HS-27A (cell line): ENCODE measurements at places on chromosomes 3 and 15.
A peak's percentile ranks its signal among the peaks of the same experiment; 100 is the strongest.

DNA sequence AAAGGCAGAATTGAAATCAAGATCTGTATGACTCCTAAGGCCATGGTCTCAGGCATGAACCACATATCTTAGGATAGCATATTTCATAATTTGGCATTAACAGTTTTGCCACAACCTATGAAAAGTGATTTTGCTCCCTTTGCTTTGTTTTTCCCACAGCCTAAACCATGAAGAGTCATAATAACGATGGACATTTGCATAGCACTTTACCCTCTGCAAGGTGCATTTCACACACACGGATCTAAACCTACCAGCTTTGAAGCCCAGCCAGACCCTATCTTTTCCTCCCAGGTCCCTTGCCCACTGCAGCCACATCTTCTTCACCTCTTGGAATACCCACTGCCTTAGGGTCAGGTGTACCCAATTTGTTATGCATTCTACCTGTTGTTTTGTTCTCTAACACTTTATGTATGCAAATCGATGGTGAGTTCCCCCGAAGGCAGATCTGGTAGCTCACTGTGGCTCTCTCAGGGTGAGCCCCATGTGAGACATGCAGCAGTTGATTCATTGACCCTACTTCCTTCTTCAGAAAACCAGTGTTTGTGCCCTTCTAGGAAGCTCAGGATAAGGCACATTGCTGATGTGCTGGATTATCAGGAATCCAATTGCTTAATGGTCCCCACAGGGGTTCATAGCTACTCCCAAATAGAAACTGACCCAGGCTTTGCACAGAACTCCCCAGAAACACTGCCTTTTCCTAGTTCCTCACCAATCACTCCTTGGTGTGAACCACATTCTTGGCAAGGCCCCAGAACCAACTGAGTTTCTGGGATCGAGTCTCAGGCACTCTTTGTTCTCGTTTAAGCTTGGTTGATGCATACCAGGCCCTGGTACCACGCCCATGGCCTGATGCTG, 8.7 kb downstream of the ARHGAP31 start:
- DNase-seq = no peak

DNA sequence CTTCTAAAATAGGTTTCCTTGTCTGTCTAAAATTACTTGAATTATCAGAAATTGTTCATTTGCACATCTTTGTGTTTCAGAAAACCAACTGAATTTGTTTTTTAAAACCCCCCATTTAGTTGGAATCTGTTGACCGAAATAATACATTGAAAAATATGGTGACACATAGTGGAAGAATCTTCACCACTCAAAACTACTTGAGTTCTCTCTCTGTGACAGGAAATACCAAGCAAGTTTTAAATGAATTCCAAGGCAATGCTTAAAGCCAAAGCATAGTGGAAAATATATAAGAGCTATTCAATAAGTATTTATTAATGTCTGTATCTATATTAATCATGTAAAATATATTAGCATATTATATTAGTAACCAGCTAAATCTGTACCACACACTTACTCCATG, 224.9 kb upstream of the COL8A1 start:
- DNase-seq = peak; percentile 72

- DNase-seq = no peak
Observed at GRCh38 chr3:73789825-73790444, 165.2 kb upstream of the PDZRN3 start.

DNA sequence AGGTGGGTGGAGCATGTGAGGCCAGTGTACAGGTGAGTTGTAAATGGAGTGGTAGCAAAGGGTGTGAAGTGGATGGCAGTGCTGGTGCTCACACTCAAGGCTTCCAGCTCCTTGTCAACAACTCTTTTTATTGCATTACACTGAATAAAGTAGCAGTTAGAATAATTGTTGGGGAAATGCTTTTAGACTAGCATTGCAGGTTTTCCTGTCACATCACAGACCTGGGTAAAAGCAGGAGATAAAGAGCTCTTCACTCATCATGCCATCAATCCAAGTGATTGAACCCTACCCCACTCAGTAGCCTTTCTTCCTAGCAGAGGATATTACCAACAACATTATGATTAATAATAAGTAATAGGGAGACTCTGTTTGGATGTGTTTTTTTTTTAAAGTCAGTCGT, 81.6 kb downstream of the CDIN1 start:
- no peak for DNase-seq

DNA sequence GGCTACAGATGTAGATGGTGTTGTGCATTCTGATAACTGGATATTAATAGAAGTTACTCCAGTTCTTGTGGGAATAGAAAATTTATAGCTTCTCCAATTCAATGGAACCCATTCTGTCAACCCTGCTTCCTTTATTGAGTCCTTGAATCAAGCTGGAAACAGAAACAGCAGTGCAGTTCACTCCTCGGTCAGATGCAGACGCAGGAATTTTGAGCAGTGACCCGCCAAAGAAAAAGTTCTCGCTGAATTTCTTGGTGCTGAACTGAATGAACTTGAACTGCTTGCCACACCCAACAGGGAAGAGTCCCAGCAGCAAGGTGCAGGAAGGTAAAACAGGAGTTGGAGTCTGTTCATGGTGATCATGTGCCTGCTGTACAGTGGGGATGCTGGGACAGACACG, 10.3 kb downstream of the HRH1 start:
- DNase-seq = no peak

- DNase-seq = no peak
Observed at GRCh38 chr3:132703733-132704132, 18.5 kb downstream of the NPHP3 start.

DNA sequence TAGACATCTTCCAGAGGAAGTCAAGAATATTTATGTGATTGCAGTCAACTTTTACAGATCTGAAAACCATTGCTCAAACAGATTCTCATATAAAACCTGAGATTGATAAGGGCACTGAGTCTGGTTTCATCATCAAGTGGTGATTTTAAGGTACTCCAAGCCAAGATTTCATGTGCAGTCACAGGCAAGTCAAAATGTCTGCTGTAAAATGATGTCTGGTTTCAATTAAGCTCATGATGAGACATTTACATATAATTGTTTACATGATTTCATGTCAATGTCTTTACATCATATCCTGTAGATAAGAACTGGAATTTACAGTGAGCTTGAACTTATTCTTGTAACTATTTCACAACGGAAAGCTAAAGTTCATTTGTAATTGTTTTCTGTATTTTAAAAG, 1215.5 kb downstream of the ROBO2 start:
- DNase-seq = no peak

DNA sequence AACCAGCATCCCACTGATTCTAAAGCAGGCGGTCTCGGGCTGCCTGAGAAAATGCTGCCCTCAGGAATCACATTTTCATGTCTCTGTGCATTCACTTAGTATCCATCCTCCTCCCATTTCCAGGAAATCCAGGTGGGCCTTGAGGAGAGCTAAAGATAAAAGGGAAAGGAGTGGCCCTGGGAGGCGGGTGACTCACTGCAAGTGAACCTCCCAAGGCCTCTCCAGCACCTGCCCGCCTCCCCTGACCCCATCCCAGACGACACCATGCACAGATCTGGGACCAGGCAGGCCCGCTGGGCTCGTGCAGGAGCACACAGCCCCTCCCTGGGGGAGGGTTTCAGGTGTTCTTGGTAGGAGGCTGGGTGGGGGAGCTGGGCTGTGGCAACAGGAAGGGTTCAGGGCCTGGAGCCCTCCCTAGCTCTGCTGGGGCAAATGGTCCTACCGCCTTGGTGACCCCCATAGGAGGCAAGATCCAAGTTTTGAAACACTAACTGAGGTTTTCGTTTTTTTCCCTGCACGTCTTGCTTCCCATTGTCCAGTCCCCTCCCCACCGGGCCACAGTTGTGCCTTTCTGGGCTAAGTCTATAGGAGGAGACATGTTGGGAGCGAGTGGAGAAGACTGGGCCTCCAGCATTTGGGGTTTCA, 22.2 kb downstream of the MELTF start:
- DNase-seq = no peak

- no peak for DNase-seq
Observed at GRCh38 chr3:115169808-115170207, 22.7 kb upstream of the ZBTB20 start.

GRCh38 chr3:102106416-102107097, 257.2 kb downstream of the NFKBIZ start:
- no peak for DNase-seq

GRCh38 chr3:45164056-45164455, 17.9 kb upstream of the CDCP1 start:
- no peak for DNase-seq

DNA sequence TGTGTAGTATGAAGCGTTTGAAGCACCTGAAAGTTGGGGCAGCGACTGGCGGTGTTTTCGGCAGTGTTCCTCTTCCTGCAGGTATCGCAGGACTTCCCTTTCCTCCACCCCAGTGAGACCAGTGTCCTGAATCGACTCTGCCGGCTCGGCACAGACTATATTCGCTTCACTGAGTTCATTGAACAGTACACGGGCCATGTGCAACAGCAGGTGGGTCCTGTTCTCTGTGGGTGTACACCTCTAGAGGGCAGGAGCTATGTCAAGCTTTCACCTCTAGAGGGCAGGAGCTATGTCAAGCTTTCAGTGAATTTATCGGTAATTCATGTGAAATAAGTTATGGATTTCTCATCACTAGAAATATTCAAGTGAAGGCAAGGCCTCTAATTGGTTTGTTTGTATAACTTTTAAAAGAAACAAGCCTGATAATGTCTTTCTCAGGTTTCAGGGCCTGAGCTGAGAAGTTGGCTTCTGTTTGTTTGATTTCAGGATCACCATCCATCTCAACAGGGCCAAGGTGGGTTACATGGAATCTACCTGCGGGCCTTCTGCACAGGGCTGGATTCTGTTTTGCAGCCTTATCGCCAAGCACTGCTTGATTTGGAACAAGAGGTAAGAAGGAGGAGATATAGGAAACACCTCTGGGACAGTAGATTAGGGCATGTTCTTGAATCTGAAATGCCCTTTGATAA, 5.3 kb downstream of the TUBGCP4 start:
- DNase-seq = no peak

DNA sequence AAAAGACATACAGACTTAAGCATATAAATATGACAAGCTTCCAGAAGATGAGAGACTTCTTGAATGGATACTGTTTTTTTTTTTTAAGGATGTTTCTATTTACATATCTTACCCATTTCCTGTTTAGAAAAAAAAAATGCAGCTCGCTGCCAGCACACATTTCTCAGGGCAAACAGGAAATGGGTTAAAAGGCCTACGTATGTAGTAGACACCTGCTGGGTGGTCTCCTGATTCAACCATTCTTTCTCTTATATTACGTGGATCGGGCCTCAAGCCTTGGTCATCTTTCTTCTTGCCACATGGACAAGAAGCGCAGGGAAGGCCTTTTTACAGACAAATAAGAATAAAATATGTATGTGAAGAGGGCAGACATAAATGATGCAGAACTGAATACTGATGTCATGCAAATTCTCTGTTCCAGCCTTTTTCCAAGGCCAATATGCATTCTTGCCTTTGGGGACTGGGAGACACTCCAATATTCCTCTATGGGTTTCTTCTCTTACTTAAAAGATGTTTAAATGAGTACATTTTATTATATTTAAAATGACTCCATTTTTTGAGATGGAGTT, 35.0 kb upstream of the TJP1 start:
- DNase-seq = no peak

GRCh38 chr3:50418850-50419249, 59.5 kb upstream of the TMEM115 start:
- DNase-seq = no peak

DNA sequence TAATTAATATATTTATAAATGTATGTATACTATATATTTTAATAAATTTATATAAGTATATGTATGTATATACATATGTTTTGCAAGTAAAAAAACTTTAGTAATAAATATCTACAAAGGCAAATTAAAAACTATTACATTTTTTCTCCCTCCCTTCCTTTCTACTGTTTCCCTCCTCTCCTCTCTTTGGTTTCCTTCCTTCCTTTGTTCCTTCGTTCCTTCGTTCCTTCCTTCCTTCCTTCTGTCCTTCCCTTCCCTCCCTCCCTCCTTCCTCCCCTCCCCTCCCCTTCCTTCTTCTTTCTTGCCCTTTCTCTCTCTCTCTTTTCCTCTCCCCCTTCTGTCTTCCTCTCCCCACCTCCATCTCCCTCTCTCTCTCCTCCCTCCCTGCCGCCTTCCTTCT, 423.6 kb downstream of the LPP start:
- DNase-seq = no peak

DNA sequence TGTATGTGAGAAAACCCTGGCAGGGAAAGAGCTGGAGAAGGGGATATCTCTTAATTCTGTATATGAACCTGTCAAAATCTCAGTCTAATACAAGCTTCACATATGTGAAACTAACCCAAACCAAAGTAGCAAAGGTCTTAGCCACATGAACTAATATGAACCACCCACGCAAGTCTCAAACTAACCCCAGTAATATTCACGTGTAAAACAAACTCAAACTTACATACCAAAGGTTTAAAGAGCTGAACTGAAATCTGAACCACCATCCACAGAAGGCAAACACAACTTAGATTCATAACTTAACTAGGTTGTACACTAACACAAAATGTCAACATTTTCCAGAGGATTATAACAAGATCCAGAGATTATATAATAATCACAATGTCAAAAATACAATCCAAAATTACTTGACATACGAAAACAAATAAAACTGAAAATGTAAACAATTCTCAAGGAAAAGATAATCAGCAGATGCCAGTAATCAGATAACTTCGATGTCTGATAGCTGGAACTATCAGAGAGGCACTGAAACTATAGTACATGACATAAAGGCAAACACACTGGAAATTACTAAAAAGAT, 64.1 kb downstream of the VPS13C start:
- no peak for DNase-seq

- no peak for DNase-seq
Observed at GRCh38 chr3:79175870-79176269, 591.9 kb downstream of the ROBO1 start.

GRCh38 chr15:90184119-90184785, 16.9 kb upstream of the SEMA4B start:
- DNase-seq = no peak

- DNase-seq = no peak
Observed at GRCh38 chr3:165442061-165442460, 245.9 kb upstream of the SLITRK3 start.

GRCh38 chr3:36366308-36366707, 14.0 kb upstream of the STAC start:
- no peak for DNase-seq

- DNase-seq = peak; percentile 92
Observed at GRCh38 chr3:142976621-142977398, 13.3 kb upstream of the PAQR9 start.

- DNase-seq = no peak
Observed at GRCh38 chr3:89908711-89909213, 801.3 kb downstream of the EPHA3 start.

DNA sequence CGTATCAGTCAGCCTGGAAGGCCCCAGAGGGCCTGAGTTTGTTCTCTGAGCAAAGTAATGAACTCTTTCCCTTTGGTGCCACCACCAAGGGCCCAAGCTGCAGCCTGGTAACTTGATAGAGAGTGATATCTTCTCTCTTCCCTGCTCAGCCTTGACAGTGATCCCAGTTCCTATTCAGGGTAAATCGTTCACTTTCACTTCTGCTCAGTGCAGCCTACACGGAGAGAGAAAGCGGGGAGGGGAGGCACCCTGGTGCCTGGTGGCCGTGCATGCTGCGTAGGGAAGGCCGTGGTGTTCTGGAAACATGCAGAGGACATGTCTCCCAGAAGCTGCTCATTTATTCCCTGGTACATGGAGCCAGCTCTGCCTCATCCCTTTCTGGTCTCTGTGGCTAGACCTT, 54.9 kb downstream of the KIF9 start:
- no peak for DNase-seq

GRCh38 chr3:180881065-180881801, 31.2 kb upstream of the FXR1 start:
- peak; percentile 29 for DNase-seq

- peak; percentile 14 for DNase-seq
Observed at GRCh38 chr3:5264093-5264600, 76.6 kb downstream of the EDEM1 start.
